Cortex of kidney (tissue), 1 donor: ENCODE measurements at places on chromosomes 11 and 22.

- no peak for DNase-seq
Observed at GRCh38 chr11:92588393-92588792, 363.8 kb downstream of the FAT3 start.

DNA sequence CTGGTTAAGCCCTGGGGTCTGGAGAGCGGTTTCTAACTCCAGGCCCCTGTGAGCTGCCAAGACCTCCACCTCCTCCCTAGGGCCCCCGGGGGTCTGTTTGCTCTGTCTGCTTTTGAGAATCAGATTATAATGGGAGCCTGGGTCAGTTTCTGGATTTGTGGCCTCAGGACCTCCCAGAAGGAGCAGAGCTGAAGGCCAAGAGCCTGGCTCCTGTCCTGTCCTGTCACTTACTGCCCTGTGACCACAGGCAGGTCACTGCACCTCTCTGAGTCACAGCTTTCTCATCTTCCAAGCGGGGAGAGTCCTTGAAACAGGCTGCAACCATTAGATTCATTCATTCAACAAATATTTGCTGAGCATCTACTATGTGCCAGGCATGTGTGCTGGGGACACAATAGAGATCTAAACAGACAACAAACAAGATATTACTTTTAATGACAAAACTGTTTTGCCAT lies 87.3 kb upstream of the FGF3 start:
- DNase-seq, result no peak

DNA sequence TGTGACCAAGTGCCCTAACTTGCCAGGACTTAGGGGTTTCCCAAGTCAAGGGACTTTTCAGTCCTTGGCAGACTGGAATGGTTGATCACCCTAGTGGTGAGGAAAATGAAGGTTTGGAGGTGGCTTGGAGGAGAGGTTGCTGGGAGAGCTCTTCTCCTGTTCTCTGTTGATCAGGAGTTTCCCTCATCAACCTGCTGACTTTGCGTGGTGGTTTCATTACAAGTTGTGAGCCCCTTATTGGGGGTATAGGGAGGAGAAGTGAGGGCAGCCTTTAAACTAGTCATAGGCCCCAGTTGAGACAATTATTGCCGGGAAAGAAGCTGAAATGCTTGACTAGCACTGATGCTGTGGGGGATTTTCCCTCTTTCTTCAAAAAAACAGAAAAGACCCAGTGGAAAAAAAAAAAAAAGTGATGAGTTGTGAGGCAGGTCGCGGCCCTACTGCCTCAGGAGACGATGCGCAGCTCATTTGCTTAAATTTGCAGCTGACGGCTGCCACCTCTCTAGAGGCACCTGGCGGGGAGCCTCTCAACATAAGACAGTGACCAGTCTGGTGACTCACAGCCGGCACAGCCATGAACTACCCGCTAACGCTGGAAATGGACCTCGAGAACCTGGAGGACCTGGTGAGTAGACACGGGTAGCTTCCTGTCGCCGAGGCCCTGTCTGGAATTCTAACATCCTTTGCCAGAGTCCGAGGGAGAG lies at the start of gene CXCR5:
TSS of gene CXCR5 (plus strand) at position 525 of the 704 bp plus-strand sequence. CDS start at position 575, 50 bp downstream.
- DNase-seq, result no peak

- no peak for DNase-seq
Observed at GRCh38 chr11:72613977-72614376, 60.2 kb downstream of the PDE2A start.

- DNase-seq, result no peak
Observed at GRCh38 chr22:32880505-32880892, 79.0 kb downstream of the TIMP3 start.

DNA sequence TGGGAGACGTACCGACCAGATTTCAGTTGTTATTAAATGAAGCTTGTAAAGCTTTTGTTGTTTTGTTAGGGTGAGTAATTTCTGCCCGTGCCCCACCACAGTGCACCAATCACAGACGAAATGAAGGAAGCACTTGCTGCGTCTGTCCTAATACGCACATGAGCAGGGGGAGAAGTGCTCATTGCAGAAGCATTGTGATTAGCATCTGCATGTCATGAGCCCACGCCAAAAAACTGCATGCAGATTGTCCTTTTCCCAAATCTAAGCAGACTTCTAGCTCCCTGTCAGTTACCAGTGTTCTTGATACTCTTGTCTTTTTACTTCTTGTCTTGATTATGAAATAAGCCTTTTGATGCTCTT lies 15.5 kb downstream of the RBX1 start:
- DNase-seq, result no peak

- no peak for DNase-seq
Observed at GRCh38 chr11:70699294-70700221, 301.2 kb downstream of the CTTN start.

GRCh38 chr22:24474221-24474620 lies 20.9 kb upstream of the UPB1 start:
- DNase-seq, result no peak

GRCh38 chr11:110921742-110922521 lies 209.7 kb upstream of the ARHGAP20 start:
- no peak for DNase-seq

- no peak for DNase-seq
Observed at GRCh38 chr22:45579806-45580725, 77.4 kb downstream of the FBLN1 start.

DNA sequence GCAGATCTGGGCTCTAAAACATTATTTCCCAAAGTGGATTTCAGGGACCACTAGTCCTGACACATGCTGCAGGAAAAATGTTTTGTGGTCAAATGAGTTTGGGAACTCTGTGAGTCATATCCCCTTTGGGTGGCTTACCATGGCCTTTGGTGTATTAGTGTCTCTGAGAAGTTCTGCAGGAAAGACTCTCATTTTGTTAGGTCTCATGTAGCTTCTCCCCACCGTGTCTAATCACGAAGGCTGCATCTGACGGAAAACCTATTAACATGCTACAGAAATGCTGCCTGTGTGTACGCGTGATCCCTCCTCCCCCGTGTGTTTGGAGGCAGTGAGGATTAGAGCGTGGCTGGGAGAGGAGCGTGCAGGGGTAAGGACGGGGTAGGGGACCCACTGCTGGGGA lies 191.7 kb downstream of the ST3GAL4 start:
- DNase-seq, result no peak

DNA sequence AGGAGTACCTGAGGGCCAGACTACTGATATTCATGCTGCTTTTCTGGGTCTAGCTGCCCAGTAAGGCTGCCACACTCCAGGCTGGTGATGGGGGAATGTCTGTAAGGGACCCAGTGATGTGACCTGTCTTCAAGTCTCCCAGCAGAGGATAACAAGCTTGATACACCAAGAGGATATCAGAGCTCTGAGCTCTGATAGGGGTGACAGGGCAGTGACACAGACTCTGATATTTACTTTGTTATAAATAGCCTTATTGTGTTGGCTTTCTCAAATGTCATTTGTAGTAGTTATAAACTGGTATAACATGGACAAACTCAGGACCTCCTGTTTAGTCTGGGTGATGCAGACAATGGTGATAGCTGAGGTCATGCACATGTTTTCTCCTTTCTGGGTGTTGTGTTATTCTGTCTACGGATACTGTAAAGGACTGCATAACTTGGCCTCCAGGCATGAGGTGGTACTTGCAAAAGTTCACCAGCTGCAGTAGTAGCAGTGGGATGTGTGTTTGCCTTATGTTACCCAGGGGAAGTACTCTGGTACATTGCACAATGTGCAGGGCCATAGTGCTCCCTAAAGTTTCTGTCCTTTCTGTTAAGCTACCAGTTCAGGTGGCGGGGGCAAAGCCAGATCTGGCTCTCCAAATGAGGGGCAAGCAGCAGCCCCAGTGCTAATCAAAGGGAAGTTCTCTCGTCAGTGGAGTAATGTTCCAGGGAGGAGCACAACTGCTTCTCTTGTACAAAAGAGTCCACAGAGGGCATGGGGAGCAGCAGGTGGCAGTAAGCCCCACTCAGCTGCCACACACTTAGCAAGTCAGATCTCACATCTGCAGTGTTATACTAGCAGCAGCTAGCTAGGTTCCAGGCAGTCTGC lies 812.2 kb downstream of the JRKL start:
- DNase-seq, result no peak

DNA sequence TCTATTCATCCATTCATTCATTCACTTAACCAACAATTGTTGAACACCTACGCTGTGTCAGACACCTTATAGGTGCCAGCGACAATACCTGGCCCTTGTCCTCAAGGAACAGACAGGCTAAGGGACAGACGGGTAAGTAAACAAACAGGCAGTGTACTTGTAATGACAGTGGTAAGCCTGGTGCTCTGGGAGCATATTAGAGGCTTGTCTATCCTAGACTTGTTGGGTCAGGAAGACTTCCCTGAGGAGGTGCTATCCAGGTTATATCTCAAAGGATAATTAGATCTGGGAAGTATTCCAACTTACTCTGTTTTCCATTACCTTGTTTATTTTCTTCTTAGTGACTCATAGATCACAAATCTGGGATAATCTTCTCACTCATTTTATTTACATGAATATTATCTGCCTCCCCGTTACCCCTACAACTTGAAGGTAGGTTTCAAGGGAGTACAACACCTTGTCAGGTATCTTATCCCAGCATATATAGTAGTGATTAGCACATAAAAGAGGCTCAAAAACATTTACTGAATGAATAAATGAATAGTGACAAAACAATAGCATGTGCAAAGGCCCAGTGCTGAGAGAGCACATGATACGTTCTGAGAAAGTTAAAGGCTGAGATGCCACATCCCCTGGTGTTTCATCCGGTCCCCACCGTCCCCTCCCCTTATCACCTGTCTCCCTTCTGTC lies 75.3 kb upstream of the NCAM1 start:
- no peak for DNase-seq

- DNase-seq, result no peak
Observed at GRCh38 chr11:34036456-34036855, 15.1 kb upstream of the CAPRIN1 start.

GRCh38 chr22:39594411-39594810 lies 23.9 kb downstream of the CACNA1I start:
- no peak for DNase-seq

DNA sequence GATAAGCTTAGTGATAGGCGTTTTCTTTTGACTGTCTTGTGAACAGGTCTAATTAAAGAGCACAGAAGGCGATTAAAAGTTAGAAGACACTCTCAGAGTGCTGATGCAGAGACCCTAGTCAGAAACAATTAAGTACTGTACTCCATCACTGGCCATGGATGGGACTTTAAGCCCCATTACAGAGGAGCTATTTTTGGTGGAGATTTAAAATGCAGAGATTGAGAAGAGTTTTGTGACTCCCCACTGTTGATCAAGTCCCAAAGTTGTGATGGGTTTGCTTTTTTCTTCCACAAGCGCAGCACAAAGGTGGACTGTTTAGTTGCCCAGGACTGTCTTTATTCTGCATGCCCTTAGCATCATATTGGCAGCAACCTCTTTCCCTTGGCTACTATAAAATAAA lies 978 bp downstream of the LUZP2 start:
- DNase-seq, result no peak

- no peak for DNase-seq
Observed at GRCh38 chr11:3962406-3962840, 107.0 kb downstream of the STIM1 start.

GRCh38 chr11:62687508-62688396 lies 1.6 kb downstream of the LRRN4CL start:
- DNase-seq, result no peak

DNA sequence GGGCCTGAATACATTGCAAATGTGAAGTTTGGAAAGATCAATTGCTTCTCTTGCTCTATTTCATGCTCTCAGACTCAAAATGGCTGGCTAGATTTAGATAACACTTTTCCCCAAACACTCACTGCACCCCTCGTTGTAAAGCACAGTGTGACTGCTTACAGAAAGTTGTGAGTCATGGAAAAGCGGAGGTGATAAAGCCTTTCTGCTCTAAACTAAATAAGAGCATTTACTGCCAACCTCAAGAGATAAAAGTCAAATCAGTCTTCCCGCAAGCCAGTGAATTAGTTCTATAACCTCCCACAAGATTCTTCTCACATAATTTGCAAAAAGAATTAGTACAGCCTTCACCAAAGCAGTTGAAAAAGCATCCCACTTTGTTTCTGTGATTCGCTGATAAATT lies 168.7 kb downstream of the WT1 start:
- DNase-seq, result no peak

- no peak for DNase-seq
Observed at GRCh38 chr11:58509748-58510147, 1.8 kb upstream of the OR5B21 start.

GRCh38 chr11:57426439-57426928 lies 437 bp downstream of the SLC43A3 start:
- no peak for DNase-seq

- no peak for DNase-seq
Observed at GRCh38 chr22:43740587-43741270, 71.4 kb downstream of the EFCAB6 start.

DNA sequence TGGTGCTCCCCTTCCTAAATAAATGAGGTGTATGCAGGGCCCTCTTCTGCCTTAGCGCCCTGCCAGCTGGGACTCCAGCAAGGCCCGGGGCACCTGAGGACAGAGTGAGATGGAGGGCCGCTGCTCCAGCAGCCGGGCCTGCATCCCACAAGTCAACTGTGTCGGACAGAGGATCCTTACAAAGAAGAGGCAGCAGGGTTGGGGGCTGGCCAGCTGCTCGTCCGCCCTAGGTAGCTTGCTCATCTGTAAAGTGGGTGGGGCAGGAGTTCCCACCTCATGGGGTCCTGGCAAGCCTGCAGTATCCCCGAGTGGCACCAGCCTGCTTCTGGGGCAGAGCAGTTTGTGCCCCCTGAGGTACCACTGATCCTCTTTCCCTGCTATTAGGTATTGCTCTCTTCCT lies 7.6 kb downstream of the TMEM121B start:
- no peak for DNase-seq

DNA sequence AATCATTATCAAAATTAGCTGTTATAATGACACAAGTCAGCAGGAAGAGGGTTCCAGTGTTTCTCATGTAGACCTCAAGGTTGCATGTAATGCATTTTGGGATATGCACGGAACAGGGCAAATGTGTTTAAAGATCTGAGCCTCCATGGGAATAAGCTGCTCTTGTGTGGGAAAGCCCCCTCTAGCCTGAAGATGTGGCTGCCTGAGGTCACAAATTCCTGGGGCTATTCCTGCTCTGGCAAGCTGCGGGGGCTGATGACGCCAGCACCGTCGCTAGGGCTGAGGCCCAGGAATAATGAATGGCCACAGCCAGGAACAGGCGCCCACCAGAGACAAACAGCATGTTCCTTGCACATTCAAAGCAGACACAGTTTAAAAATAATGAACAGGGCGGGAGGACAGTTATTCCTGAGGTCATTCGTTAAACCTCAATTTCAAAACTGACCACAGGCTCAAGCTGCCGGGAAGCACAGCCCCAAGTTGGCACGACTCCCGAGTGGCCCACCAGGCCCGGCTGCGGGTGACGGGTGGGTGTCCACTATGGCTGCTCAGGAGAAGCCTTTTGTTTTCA lies 11.7 kb downstream of the OSBPL5 start:
- no peak for DNase-seq

- DNase-seq, result no peak
Observed at GRCh38 chr11:112222303-112222702, 3.9 kb upstream of the PTS start.

DNA sequence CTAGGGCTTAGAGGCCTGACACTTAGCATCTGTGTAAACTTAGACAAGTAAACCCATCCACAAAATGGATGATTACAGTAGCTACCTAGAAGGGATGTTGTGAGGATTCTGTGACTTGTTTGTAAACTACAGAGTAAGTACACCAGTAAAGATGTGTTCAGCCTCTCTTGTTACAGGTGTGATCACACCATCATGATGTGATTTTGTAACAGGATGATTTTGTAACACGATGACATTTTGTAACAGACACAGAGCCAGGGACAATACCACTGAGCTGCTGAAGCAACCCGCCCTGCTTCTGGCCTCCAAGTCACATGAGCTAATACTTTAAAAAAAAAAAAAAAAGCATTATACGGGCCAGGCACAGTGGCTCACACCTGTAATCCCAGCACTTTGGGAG lies 17.0 kb downstream of the FADD start:
- DNase-seq, result no peak

GRCh38 chr22:19902245-19902715 lies 39.3 kb upstream of the COMT start:
- DNase-seq, result no peak

- no peak for DNase-seq
Observed at GRCh38 chr11:125102510-125102909, 8.9 kb downstream of the TMEM218 start.
